ENCODE measurements at places on chromosomes 13 and 19.

- DNase-seq, result no peak
Observed at GRCh38 chr19:41601771-41602170, 25.1 kb downstream of the CEACAM4 start.

- no peak for DNase-seq
Observed at GRCh38 chr13:68938639-68939038, 1169.0 kb upstream of the ATXN8OS start.

GRCh38 chr13:29752175-29752574 is 98.2 kb downstream of the UBL3 start:
- DNase-seq, result no peak

DNA sequence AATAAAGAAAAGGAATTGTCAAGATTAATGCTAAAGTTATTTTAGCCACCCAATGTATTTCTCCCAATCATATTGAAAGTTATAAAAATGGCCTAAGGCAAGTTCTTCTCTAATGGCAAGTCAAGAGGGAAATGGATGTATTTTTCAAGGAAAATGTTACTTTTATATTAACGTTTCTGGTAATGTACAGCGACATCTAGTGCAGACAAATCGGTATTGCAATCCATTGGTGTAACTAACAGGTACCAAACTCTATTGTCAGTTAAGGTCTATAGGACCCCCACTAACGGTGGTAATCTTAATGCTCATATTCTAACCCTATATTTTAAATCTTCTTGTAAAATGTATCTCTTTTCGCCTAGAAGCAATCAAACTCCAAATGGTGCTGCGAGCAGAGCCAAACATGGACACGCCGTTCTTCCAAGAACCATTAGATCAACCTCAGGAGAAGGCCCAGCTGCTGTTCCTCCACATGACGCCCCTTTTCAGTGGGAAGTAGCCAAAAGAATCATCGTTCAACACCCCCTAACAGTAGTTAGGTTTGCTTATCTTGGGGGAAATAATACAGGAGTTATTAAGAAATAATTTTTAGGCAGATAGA is 98.5 kb upstream of the PABPC3 start:
- no peak for DNase-seq

- no peak for DNase-seq
Observed at GRCh38 chr13:100836711-100837110, 162.1 kb upstream of the TMTC4 start.

DNA sequence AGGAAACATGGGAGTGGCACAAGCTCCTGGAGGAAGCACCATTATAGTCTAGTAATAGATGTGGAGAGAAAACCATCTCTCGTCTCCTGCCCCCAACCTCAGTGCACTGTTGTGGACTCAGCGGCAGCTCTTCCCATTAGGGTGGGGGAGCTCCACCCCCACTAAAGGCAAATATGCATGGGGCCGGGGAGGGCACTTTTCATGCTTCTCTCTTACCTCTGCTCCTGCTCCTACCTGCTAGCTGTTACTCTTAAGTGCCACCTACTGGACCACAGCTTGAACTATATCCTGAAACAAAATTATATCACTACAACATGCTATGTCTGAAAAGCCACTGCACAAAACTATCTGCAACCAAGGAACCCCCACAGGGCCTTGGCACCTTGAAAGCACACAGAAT is 112.6 kb upstream of the DACH1 start:
- DNase-seq, result no peak

- DNase-seq, result no peak
Observed at GRCh38 chr13:30846311-30846710, 59.8 kb upstream of the MEDAG start.

GRCh38 chr13:23769401-23769800 is 119.8 kb downstream of the MIPEP start:
- no peak for DNase-seq

DNA sequence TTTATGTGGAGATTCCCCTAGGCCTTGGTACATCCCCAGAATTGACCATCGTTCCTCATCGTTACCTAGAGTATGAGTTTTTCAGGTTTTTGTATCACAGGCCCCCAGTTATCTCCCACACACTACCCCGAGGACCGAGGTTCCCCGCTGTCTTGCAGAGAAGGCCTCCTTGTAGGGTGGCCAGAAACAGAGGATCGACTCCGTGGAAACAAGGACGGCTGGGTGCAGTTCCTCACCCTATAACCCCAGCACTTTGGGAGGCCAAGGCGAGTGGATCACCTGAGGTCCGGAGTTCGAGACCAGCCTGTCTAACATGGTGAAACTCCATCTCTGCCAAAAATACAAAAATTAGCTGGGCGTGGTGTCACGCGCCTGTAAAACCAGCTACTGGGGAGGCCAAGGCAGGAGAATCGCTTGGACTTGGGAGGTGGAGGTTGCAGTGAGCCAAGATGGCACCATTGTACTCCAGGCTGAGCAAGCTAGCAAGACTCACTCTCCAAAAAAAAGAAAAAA is 720 bp downstream of the ADAT3 start:
- no peak for DNase-seq

- no peak for DNase-seq
Observed at GRCh38 chr13:113950451-113951245, 23.2 kb downstream of the C13orf46 start.

DNA sequence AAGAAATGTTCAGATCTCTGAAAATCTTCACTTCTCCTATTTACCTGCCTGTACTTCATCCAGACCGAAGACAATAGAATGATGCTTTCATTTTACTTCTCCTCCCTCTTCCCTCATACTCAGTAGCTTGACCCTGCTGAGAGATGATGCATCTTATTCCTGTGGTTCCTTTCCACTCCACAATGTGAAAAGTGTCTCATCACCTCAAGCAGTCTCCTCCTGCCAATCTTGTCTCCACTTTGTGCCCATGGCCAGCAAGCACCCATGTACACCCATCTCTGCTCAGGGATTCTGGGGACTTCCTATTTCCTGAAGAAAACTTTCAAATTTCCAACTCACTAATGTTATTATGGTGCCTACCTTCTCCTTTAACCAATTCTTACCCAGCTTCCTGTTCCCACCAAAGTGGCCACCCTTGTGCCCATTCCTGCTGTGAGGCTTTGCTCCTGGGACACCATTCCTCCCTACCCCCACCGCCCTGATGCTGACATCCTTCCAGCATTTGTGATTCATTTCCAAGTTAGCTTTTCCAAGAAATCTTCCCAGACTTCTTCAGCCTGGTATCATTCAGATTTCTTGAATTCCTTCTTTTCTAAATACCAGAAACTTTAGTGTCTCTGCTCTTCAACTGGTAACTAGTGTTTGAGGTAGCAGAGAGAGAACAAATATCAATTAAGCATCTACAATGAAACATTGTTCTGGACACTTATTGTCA is 212.5 kb downstream of the POSTN start:
- no peak for DNase-seq

DNA sequence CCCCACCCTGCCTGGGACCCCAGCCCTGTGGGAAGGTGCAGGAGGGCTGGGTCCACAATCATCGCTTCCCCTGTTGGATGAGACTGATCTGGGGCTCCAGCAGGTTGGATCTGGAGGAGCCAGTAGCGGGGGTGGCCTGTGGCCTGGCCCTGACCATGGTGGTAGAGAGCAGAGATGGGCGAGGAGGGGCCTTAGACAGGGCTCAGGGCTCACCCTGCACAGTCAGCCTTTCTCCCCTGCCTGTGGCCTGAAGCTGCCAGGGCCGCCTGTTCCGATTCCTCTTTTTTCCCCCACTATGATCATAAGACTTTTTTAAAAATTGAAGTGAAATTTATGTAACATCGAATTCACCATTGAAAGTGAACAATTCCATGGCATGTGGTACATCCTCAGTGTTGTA is 18.2 kb downstream of the SIN3B start:
- no peak for DNase-seq

DNA sequence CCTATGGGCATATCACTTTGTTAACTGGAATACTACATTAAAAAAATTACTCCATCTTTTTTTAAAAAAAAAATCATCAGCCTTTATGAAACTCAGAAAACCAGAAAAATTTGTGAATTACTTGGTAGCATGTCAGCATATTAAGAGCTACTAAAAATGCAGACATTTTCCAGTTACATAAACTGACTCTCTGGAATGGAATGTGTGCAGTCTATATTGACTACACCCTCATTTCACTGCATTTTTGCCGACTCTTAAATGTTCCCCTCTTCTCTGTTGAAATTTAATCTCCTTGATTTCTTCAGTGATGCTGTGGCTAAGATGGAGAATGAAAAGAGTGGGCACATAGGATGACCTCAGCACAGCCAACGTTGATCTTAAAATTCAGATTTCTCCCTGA is 393.8 kb downstream of the ITGBL1 start:
- DNase-seq, result no peak

DNA sequence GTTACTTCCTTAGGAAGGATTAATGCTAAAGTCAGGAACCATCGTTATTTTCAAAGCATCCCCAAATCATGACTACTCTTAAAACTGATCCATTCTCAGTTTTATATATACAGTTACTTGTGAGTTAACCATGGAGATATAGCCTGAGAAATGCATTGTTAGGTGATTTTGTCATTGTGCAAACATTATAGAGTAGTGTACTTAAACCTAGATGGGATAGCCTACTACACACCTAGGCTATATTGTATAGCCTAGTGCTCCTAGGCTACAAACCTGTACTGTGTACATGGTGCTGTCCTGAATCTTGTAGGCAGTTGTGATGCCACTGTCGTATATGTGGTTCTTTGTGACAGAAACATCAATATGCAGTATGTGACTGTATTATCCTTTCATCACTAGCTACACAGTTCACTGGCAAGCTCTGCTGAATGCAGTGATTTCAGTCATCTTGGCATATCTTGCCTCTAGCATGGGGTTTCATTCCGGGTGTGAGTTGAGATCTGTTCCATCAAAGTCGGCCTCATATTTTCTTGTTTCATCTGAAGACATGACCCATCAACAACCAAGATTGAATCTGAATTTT is 45.3 kb downstream of the CDK8 start:
- DNase-seq, result no peak

- no peak for DNase-seq
Observed at GRCh38 chr19:10454267-10454666, 33.9 kb downstream of the PDE4A start.

GRCh38 chr19:50830266-50831025 is 2.9 kb downstream of the KLK15 start:
- no peak for DNase-seq

DNA sequence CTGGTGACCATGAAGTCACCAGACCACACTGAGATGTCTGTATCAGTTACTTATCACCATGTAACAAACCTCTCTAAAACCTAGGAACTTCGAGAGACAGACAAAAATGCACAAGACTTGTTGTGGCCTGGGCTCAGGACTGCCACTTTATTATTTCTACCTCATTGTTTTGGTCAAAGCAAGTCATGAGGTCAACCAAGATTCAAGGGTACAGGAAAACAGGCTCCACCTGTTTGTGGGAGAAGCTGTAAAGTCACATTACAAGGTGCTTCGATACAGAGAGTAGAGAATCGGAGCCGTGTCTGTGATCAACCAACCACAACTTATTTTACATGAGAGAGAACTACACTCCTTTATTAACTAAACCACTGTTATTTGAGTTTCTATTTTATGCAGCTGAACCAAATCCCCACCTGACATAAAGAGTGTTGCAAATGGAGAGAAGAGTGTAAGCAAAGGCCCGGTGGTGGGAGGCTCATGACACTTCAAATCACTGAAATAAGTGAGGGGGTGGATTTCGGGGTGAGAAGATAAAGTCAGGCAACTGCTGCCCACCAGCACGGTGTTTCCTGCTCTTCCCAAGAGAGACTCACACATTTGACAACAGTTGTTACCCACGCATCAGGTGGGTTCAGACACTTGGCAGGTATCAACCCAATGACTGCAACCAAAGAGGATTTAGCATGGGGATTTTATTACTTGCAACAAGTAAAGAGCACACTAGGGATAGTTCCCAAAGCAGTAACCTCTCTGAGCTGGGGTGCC is 39.0 kb upstream of the IGSF23 start:
- no peak for DNase-seq

- no peak for DNase-seq
Observed at GRCh38 chr19:35959968-35960320, 23.8 kb downstream of the LRFN3 start.

GRCh38 chr19:17450264-17451075 is 2.0 kb upstream of the TMEM221 start:
- no peak for DNase-seq

DNA sequence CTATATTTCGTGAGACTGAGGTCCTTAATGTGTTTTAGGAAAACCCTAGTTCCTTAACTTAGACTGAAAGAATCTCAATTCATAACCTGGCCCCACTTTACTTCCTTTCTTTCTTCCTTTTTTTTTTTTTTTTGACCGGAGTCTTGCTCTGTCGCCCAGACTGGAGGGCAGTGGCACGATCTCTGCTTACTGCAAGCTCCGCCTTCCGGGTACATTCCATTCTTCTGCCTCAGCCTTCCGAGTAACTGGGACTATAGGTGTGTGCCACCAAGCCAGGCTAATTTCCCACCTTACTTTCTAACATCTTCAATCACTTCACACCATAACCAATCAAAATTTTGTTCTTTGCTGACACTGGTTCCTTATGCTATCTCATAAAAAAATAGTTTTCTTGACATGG is 2097.0 kb downstream of the PCDH9 start:
- no peak for DNase-seq

GRCh38 chr19:42540071-42540553 is 11.8 kb upstream of the CEACAM1 start:
- no peak for DNase-seq

DNA sequence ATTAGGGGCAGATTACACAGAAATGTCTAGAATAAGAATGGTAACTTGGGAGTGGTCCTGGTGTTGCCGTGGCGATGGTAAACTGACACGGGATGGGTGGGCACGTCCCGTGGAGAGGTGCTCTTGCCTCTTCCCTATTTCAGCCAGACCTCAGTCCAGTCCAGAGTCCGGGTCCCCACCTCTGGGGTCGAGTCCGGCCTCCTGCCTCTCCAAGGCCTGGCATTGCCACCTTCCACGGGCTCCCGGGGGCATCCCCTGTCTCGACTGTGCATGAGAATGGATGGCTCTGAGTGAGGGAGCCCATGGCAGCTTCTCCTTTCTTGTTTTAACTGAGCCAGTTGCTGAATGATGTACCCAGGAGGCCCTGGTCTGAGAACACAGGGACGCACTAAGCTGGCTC is 142.3 kb downstream of the SOX1 start:
- no peak for DNase-seq

DNA sequence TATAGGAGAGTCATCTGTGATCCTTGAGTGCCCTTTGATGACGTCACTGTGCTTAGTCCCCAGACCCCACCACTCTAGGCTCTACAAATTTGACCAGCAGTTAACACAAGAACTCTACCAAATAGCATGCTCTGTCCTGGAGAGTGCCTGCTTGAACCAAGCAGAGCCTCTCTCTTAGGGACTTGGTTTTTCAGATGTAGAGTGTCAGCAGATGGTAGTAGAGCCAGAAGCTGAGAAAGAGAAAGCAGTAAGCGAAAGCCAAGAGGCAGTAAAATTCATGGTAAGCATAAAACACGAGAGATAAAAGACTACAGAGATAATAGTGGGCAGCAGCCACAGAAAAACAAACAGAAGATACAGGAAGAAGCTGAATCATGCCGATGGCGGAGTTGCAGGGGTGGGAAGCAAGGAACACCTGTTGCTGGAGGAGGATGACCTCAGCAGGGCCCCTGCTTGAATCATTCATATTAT is 193.3 kb downstream of the SLC7A1 start:
- no peak for DNase-seq

- DNase-seq, result no peak
Observed at GRCh38 chr13:40185414-40185813, 481.0 kb downstream of the FOXO1 start.
